ENCODE measurements at places on chromosomes 2 and 18. TPM values are rescaled to one million over a fixed set of nuclear protein-coding genes. Genes with fewer than 3 reads are reported as not detected.

CCDC178 gene
- polyA plus RNA-seq, result 0.08 TPM

PECR gene
- polyA plus RNA-seq, result 10.6 TPM

UGT1A1 gene
- polyA plus RNA-seq, result 0.04 TPM

POTEC gene
- polyA plus RNA-seq, result not detected

SH3RF3 gene
- polyA plus RNA-seq, result 8.7 TPM

SLC9A4 gene
- polyA plus RNA-seq, result not detected

CPSF3 gene
- polyA plus RNA-seq, result 15.6 TPM

Data from lung (tissue), 17 donors.